Esophagus (tissue), 2 donors: ENCODE measurements at places on chromosomes 1 and 21. TPM values are rescaled to one million over a fixed set of nuclear protein-coding genes. Genes with fewer than 3 reads are reported as not detected.

UMODL1 gene
- 0.12 TPM for polyA plus RNA-seq

COL8A2 gene
- 2.9 TPM for polyA plus RNA-seq

CELA3A gene
- polyA plus RNA-seq, result 2.6 TPM

NTRK1 gene
- 0.06 TPM for polyA plus RNA-seq

ITLN2 gene
- polyA plus RNA-seq, result 0.09 TPM

TRAF3IP3 gene
- polyA plus RNA-seq, result 2.9 TPM

TMPRSS15 gene
- polyA plus RNA-seq, result not detected

WDR26 gene
- 43.1 TPM for polyA plus RNA-seq

CFHR2 gene
- polyA plus RNA-seq, result not detected

ASCL5 gene
- not detected for polyA plus RNA-seq

FNBP1L gene
- 4.7 TPM for polyA plus RNA-seq
